ENCODE measurements at places on chromosomes 4 and X.

DNA sequence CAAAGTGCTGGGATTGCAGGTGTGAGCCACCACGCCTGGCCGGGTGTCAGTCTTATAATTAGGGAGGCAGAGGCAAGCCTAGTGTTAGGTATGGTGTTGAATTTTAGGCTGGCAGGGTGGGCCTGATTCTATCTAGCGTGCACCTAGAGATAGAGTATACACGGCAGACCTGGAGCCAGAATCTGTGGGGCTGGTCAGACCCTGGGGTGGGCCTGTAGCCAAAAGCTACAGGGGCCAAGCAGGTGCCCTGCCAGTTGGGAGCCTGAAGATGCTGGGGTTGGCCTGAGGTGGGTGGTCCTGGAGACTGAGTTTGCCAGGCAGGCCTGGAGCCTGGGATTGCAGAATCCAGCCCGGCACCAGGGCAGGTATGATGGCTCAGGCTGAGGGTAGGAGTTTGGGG lies 1580.3 kb downstream of the ARAP2 start:
- no peak for DNase-seq

GRCh38 chr4:11565899-11566298 lies 137.2 kb upstream of the HS3ST1 start:
- DNase-seq, result no peak

DNA sequence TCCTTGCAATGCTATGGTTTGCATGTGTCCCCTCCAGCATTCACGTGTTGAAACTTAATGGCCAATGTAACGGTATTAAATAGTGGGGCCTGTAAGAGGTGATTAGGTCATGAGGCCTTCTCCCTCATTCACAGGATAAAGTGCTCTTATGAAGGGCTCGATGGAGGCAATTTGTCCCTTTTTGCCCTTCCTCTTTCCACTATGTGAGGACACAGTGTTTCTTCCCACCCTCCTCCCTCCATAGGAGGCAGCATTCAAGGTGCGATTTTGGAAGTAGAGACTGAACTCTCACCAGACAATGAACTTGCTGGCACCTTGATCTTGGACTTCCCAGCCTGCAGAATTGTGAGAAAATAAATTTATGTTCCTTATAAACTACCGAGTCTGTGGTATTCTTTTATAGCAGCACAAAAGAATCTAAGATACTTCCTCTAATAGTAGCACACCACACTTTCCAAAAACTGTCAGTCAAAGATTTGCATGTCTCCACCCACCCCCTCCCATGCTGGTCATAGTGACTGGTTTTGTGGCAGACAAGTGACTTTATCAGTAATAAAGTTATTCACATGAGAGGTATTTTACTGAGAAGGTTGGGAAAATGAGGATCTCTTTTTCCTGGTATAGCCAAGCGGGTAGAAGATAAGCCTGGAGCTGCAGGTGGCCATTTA lies 113.5 kb upstream of the TTC29 start:
- DNase-seq, result no peak

GRCh38 chr4:183132865-183133264 lies 33.8 kb downstream of the WWC2 start:
- no peak for DNase-seq

- DNase-seq, result no peak
Measured at GRCh38 chr4:1021386-1022050, 10.1 kb downstream of the FGFRL1 start.

GRCh38 chr4:61521451-61521850 lies 321.3 kb downstream of the ADGRL3 start:
- no peak for DNase-seq

GRCh38 chr4:76897536-76898384 lies at the start of gene SOWAHB:
TSS of gene SOWAHB (minus strand) at chr4:76898144. CDS start at chr4:76897849, 295 bp downstream.
- peak; percentile 93 for DNase-seq

GRCh38 chrX:150768580-150769190 lies 75.5 kb downstream of the MTMR1 start:
- no peak for DNase-seq

- peak; percentile 65 for DNase-seq
Measured at GRCh38 chrX:56232221-56233082, at the start of gene KLF8. TSS of gene KLF8 (plus strand) at chrX:56232356. CDS start at chrX:56233335, 979 bp downstream.

DNA sequence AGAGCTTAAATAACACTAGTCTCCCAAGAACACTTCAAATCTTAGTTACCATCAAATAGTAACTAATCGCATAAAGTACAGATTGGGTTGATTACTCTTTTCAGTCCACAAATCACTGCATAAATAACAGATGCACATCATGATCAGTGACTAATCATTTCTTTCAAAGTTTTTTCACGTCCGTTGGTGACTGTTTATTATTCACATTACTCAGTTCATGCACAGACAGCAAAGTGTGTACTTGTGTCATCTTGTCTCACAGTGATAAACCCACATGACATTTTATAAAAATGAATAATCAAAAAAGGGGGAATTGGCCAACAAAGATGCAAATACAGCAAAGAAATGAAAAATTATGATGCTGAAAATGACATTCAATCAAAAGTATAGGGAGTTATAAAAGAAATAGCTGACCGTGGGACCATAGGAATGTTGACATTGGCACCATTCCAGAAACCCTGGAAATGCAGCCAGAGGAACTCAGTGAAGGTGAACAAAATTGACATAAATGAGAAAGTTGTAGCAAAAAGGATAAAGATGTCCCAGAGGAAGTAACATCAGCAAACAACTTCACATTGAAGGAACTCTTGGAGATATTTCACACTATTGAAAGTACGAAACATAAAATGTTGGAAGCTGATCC lies 161.5 kb downstream of the SOX3 start:
- no peak for DNase-seq

DNA sequence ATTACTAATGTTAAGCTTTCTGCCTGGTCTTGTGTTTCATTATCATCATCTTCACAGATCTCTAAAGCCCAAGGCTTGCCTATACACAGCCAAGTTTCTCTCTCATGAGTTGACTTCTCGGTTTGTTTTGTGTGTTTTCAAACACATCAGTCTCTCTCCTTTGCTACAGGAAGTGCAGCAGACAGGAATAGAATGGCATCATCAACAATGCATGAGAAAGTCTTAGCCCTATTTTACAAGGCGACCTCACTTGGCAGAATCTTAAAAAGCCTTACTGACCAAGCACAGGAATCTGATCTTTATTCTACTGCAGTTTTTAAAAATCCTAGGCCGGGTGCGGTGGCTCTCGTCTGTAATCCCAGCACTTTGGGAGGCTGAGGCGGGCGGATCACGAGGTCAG lies 36.8 kb downstream of the CC2D2A start:
- no peak for DNase-seq

DNA sequence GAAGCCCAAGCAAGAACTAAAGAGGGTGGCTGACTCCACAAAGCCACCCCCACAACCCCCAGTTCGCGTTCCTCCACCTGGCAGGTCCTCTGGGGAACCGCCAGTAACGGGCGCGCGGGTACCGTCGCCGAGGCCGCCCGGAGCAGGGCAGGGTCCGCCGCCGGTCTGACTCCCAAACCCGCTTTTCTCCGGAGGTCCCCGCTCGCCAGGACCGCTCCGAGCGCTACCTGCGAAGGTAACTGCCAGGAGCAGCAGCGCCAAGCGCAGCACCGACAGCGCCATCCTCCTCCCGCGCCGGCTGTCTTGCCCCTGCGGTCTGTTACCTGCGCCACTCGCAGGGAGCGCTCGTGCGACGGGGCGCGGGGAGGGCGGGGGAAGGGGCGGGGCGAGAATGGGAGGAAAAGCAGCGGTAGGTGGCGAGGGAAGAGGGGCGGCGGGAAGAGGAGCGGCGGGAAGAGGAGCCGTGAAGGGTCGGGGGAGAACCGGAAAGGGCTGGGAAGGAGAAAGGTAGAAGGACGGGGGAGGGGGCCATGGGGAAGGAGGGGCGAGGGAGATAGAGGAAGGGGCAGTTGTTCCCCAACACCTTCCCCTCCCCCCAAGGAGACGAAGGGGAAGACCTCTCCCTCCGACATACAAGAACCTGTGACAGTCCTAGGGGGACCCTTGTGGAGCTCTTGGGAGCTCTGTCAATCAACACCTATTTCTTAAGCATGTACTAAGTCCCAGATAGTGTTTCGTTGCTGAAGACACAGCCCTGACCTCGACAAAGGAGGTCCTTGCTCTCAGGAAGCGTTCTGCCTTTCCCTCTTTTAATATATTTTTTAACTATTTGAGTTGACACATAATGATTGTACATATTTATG lies at the start of gene SPINK2:
Gene SPINK2, minus strand, starts transcription at position 321 of the 863 bp plus-strand sequence. Its CDS starts 39 bp downstream, at position 282.
- peak; percentile 61 for DNase-seq

DNA sequence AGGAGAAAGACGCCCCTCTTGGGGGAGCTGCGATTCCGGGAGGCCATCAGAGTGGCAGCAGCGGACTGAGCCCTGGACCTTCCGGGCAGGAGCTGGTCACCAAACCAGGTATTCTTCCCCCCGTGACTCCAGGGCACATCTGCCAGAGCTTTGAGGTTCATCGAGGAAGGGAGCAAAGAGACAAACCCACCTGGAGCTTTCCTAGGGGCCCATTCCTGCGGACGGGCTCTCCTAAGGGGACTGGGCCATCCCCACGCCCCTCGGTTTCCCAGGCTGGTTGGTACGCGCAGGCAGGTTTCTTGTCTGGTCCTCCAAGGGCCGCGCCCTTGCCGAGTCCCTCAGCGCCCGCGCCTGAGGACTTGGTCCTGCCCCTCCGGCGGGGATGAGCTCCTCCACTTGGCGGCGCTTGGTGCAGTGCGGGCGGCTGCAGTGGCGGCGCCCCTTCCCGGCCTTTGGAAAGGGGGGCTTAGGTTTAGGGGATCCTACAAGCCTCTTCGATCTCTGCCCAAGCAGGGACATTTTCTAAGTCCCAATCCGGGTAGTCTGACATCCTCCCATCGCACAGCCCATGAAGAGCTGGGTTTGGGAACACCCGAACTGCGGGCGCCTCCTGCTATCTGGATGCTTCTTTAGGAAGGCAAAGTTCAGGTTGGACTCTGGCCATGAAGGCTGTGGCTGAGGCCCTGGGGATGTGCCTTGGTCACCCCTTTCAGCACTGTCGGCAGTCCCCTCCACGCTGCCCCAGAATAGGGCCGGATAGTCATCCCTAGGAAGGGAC lies 538 bp downstream of the STBD1 start:
- DNase-seq, result peak; percentile 80

DNA sequence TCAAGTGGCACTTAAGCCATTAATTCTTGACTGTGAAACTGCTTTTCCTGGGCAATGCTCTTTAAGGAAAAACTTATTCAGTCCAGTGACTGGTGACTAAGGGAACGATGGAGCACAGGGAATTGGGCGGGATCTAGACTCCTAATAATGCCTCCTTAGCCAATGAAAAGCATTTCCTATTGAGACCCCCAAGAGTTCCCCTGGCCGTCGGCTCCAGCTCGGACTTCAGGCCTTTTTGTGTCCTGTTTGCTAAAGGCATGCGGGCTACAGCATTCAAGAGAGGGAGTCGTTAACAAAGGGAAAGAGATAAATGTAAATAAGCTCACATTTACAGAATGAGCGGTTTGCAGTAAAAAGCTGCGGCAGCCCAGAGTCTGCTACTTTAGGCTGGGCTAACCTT lies at the start of gene LPAR4:
Gene LPAR4, plus strand, starts transcription at position 232 of the 400 bp plus-strand sequence. CDS start 7,150 bp downstream, outside the sequence.
- no peak for DNase-seq

GRCh38 chrX:135191838-135192237 lies 20.6 kb upstream of the CT55 start:
- DNase-seq, result no peak

DNA sequence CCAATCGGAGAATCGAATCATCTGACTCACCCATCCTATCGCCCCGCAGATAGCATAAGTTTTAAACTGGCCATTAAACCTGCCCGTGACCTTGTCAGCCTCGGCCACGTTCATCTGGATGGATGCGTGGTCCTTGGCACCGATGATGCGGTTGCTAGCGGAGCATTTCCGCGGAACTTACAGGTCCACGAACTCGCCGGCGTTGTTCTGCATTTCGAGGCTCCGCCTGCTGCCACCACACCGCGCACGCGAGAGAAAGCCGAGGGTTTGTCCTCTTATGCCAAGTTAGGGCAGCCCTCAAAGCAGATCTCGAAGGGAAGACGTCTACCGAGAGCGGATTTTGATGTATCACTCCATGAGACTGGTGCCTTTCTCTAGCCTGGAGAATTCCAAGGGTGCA lies 30.1 kb upstream of the TAPT1 start:
- DNase-seq, result no peak

GRCh38 chrX:10047631-10048030 lies 80.5 kb downstream of the CLDN34 start:
- DNase-seq, result no peak

Measured in trophoblast cell (in vitro differentiated cells and primary cell).